Esophagus squamous epithelium (tissue), 5 donors: ENCODE measurements at places on chromosomes 7 and 10.

- no peak for DNase-seq
Measured at GRCh38 chr7:66741-67140, 125.6 kb upstream of the FAM20C start.

GRCh38 chr7:326809-327232 lies 36.9 kb downstream of the FOXL3 start:
- no peak for DNase-seq

DNA sequence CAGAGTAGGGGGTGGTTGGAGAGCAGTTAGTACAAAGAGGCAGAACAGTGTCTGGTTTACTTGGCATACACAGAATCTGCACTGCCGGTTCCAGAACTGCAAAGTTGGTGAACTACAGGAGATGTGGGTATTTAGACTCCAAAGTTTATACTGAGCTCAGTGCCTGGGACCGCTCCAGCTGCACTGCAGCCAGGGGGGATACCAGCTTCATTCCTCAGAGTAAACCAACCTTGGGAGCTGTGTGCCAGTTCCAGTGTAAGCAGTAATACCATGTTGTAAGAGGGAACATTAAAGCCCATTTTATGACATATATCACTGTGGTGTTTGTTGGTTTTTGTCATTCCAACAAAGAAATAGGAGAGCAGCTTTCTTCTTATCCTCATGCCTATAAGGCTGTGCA lies 23.4 kb downstream of the LOXL4 start:
- no peak for DNase-seq

DNA sequence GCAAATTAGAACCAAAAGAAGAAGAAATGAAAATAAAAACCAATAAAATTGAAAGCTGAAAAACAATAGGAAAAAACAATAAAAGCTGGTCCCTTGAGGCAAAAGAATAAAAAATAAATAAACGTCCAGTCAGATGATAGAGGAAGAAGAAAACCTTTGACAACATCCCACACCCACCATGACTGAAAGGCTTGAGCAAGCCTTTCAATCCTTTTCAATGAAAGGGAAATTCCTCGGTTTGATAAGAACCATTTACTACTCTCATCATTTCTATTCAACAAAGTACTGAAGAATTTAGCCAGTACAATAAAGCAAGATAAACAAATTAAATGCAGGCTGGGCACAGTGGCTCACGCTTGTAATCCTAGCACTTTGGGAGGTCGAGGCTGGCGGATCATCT lies 3.8 kb downstream of the SLC25A40 start:
- DNase-seq = no peak
